T-helper 17 cell (primary cell): ENCODE measurements at places on chromosomes 16 and 17.

- DNase-seq, result no peak
These were observed 14.7 kb downstream of the MPG start for GRCh38 chr16:92431-93339.

DNA sequence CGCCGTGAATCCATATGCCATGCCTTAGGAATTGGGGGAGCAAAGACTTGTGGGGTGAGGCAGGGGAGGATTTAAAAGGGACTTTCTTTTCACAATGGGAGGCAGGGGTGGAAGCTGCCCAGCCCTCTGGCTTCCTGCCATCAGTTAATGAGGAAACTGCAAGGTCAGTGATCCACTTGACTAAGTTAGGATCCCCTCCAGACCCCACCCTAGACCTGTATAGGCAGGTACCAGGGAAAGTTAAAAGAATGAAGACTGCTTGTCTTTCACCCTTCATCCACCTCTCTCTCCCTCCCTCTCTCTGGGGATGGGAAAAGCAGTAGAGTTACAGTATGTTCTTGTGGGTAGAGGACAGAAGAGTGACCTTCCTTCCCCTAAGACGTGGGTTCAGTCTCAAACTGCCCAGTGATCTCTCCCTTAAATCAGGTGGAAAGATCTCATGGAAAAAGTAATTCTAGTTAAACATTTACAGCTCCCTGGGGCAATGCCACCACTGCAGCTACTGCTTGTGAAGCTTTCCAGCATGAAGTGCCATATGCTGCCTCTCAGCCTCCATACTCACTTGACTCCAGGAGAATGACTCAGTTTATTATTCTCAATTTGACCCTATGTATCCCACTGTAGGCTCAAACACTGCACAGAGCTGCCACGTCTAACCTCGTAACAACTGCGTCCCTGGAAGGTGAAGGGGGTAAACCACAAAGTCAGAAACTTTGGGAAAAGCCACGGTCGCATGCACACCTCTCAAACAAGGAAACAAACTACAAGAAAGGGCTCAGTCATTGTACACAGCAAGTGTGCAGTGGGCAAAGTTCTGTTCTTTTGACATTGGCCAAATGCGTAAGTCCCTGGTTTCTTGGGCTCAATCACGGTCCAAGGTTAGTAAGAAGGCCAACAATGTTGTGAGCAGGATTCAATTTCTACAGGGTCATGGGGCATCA, 1.2 kb downstream of the COA3 start:
- DNase-seq, result no peak

DNA sequence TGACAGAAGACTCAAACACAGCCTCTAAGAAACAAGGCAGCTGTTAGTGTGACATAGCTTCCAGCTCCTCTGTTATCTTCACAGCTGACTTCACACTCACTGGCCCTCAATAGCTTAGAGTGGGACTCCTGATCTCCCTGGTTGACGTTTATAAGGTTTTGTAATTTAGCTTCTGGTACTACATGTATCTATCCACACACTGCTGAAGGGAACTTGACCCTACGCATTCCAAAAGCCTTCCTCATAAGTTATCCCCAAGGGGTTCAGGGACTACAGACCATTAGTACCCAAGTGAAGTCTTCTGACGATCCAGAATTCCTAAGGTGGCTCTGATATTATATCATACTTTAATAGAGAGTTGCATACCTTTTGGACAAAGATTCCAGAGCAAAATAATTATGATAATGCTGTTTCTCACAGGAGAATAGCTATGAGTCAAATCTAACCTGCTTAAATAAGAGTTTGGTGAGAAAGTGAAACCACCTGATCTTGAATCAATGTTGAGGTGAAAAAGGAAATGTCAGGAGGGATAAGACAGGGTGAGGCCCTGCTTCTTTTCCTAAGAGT, 14.5 kb downstream of the ACACA start:
- DNase-seq, result no peak

DNA sequence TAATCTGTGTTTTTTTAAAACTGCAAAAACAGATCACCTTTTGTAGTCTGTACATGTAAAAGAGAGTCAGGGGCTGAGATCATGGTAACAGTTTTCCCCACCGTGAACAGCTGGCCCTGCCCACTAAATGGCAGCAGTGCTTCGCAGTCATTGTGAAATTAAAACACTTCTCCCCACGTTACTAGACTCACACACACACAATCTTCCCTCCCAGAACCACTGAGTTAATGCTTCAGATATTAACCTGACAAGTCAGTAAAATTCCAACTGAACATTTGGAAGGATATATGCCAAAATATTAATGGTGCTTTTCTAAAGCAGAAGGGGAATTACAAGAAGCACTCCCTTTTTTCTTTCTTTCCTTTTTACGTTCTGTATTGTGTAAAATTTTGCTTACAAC, 1.2 kb upstream of the CD300LG start:
- no peak for DNase-seq

GRCh38 chr17:36731811-36732210, 130.4 kb downstream of the MRM1 start:
- no peak for DNase-seq

DNA sequence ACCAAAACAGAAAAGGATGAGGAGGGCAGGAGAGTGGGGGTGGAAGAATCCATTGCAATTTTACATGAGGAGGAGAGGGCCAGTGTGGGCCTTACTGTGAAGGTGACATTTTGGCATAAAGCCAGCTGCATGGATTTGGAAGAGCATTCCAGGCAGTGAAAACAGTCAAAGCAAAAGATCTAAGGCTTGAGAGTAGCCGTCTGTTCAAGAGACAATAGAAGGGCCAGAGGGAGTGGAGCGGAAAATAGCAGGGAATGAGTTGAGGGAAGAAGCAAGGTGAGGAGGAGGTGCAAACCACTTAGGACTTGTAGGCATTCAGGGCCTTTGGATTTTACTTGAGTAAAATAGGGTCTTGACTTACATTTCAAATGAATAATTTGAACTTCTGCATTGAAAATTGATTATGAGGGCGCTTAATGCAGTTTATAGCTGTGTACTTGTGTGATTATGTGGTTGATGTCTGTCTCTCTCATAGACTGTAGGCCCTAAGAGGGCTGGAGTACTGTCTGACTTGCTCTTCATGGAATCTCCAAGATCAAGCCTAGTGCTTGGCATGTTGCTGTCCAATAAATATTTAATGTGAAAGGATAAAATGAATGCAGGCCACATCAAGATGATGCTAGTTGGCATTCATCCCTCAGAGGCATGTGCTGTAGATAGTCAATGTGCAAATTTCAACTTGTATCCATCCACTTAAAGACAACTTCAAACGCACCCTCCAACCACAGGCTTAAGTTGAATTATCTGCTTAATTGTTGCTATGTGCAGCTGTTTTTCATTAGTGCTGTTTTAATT, 772.1 kb upstream of the RBFOX1 start:
- DNase-seq, result no peak

- peak; percentile 90 for DNase-seq
These were observed 721 bp upstream of the SOCS3 start for GRCh38 chr17:78360371-78361224.

DNA sequence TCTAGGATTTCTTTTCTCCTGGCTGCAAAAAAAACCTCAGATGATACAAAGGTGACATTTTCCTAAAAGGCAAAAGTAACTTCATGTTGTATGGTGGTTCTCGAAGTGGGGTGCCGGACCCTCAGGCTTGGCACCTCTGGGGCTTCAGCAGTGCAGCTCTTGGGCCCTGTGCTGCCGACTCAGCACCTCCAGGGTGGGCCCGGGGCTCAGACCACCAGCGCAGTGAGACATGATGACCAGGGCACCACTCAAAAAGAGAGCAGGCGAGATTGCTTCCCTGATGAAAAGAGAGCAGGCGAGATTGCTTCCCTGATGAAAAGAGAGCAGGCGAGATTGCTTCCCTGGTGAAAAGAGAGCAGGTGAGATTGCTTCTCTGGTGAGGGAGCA, 98.7 kb upstream of the ZNF750 start:
- DNase-seq, result no peak

DNA sequence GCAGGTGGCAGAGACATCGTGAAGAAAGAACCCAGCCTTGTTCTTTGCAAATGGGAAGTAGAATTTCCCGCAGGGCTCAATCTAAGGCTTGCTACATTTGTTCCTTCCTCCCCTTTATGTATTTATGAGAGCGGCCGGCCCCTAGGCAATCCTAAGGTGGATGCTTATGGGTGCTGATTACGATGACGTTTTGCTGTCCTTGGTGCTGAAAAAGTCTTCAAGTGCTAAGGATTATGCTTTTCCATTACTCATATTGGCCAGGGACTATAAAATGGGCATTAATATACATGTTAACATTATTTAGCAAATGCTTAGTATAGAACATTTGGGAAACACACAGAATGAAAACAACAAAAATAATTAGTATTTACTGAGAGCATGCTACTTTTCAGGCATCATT, 313.3 kb upstream of the XYLT1 start:
- no peak for DNase-seq

DNA sequence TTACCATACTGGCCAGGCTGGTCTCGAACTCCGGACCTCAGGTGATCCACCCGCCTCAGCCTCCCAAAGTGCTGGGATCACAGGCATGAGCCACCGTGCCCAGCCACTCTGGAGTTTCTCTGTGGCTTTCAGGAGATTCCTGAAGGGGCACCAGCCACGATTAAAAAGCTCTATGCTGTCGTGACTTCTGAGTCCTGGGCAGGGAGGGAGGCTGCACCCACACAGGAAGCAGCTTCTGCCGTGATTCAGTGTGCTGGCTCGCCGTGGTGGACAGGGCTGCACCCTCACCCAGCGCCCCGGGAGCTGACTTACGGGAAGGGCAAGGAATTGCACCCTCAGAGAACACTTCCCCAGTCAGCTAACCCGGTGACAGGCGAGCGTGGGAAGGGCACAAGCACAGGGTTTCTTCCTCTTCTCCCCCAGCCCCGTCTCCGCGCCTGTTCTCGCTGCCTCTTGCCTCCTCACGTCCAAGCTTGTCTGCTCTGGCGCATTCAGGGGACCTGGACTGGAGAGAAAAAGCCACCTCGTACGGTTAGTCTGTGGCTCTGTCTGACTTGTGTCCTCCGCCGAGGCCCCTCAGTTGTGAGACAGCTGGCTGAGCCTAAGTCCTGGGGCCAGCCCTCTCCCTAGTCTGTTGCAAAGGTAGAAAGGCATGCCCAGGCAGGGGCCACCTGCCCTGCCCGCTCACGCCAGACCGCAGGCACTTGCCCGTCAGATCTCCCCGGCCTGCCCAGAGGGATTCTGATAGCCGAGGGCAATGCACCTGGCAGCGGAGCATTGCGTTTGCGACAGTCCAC, 145.0 kb downstream of the SEC14L1 start:
- DNase-seq, result no peak
